ENCODE measurements at places on chromosomes 2 and 18.

DNA sequence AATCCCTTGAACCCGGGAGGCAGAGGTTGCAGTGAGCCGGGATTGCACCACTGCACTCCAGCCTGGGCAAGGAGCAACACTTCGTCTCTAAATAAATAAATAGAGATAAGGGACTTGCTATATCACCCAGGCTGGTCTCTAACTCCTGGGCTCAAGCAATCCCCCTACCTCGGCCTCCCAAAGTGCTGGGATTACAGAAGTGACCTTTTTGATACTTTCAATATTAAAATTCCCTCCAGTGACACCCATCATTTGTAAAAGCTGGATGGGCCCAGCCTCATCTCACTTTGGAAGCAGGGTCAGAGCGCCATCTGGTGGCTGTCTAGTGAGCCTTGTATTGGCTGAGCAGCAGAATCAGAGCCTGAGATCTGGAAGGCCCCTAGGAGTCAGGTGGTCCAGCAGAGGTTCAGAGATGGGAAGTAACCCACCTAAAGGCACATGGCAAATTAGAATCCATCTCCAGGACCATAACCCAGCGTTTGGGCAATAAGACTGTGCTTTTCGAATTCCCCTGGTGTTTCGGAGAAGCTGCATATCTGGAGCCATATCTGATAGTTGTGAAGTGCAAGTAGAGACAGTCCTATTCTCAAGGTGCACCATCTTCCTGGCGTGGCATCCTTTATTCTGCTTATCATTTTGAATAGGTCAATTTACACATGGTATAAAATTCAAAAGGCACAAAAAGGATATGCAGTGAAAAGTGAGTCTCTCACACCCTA is 18.3 kb upstream of the SLC35F6 start:
- DNase-seq = peak; percentile 50

GRCh38 chr2:68234405-68234804 is 17.9 kb downstream of the PPP3R1 start:
- no peak for DNase-seq

GRCh38 chr2:109662889-109663288 is 48.7 kb downstream of the SOWAHC start:
- DNase-seq = no peak

- no peak for DNase-seq
Measured at GRCh38 chr2:24957221-24957620, 14.5 kb downstream of the DNAJC27 start.

DNA sequence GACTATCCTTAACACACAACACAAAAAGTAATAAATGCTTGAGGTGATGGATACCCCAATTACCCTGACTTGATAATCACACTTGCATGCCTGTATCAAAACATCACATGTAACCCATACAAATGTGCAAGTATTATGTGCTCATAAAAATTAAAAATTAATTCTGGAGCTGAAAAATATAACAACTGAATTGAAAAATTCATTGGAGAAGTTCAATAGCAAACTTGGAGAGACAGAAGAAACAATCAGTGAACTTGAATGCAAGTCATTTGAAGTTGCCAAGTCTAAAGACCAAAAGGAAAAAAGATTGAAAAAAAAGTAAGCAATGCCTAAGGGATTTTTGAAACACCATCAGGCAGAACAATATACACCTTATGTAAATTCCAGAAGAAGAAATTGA is 79.4 kb downstream of the FSIP2 start:
- DNase-seq = no peak
